ENCODE measurements at places on chromosomes 2 and 18.

- no peak for DNase-seq
These were observed 155.9 kb downstream of the DIS3L2 start for GRCh38 chr2:232117413-232117812.

DNA sequence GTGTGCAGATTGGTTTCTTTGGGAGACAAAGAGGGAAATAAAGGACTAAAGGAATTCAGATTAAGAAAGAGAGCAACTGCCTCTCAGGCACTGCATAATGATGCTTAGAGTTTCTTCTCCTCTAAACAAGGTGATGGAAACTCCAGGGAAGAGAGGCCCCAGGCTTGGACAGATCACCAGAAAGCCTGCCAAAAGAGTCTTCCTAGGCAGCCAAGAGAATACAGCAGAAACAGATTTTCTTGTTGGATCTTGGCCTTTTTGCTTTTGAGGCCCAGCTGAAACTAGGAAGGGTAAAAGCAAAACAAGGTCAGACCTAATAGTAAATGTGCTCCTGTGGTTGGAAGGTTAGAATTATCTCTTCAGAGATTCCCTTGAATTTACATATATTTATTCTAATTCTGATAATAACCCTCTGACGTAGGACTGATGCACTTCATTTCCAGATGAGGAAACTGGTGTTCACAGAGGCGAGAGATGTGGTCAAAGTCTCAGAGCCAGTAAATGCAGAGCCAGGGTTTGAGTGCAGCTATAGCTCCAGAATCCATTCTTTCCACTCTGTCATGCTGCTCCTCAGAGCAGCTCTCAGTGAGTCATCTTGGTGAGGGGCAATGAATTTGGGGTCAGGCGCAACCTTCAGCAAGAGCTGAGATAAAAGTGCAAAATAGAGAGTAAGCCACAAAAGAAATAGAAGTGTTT lies 142.3 kb upstream of the FBXO11 start:
- DNase-seq, result no peak

DNA sequence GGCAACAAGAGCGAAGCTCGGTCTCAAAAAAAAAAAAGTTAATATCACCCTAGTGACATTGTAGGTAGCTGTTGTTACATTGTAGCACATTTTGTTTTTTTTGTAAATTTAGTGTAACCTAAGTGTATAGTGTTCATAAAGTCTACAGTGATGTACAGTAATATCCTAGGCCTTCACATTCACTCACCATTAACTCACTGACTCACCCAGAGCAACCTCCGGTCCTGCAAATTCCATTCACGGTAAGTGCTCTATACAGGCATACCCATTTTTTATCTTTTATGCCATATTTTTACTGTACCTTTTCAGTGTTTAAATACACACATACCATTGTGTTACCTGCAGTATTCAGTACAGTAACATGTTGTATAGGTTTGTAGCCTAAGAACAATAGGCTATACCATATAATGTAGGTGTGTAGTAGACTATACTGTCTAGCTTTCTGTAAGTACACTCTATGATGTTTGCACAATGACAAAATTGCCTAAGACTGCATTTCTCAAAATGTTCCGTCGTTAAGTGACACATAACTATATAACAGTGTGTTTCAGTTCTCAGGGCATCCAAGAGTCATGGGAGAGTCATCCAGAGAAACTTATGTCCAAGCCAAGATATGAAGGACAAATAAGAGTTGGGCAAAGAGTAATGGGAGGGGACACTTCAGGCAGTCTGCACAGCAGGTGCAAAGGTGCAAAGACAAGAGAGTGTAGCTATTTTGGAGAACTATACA lies 68.4 kb downstream of the TANK start:
- DNase-seq, result no peak

DNA sequence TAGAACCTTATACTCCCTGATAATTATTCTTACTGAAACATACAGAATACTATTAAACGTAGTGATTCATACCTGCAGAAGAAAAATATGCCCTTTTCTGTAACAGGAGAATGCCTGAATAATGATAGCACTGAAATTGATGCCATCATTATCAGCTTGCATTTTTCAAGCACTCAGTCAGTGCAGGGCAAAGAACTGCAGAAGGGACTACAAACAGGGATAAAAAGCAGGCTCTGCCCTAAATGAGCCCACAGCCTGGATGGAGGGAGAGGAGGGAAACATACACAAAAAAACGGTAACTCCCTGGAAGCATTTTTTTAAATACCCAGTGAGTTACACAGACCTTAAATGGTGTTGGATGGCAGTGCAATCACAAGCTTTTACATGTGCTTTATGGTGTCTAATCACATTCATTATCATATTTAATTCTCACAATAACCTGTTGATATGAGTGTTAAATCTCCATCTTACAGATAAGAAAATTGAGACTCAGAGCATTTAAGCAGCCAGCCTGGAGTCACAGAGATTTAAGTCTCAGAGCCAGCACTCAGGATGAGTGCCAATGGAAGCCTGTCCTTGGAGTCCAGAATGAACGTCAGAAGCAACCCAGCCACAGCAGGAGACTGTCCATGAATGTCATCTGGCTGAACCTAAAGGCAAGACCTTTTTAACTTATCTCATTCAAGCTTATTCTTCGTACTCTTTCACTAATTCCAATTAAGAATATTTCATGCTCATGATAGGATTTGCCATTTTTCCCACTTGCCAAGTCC lies 139.3 kb upstream of the CTNNA2 start:
- no peak for DNase-seq

- no peak for DNase-seq
These were observed 12.4 kb downstream of the ADRA2B start for GRCh38 chr2:96103761-96104486.

DNA sequence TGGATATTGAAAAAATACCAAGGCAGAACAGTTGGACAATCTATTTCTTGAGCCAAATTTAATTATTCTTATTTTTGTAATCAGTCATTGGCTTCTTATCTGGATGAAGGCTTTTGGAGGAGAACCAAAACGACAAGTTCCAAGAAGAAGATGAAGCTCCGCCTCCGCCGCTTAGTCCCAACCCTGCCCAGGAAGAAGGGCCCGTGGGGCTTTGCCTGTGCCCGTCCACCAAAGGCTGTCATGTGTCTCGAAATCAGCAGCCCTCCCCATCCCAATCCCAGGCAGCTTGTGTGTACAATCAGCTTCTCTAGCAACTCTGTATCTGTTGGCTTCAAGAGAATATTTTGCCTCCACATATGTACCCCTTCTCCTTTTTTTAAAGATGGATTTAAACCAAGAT lies 24.6 kb downstream of the PTRHD1 start:
- no peak for DNase-seq

- no peak for DNase-seq
These were observed 12.4 kb upstream of the ANKRD44 start for GRCh38 chr2:197322724-197323720.

DNA sequence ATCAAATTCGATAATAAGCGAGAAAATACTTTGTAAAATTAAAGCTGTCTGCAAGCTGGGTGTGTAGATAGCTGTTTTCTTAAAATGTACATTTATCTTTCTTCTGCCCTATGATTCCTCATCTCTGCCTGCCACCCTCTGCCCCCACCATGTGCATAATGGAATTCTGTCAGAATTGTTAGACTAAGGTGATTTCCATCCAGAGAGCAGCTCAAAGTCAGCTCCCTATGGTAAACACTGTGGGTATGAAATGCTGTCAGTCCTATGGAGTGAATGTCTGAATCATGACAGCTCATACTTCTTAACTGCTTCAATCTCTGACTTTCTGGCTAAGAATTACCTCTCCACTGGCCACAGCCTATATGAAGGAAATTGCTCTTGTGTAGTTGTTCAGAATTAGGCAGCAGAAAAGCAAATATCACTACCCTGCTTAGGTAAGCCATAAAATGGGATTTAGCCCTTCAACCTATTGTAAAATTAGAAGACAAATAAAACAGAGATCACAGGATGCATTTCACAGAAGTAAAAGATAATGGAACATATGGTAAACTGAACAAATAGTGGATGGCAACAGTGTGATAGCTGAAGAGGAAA lies 137.7 kb downstream of the CD8B2 start:
- no peak for DNase-seq

DNA sequence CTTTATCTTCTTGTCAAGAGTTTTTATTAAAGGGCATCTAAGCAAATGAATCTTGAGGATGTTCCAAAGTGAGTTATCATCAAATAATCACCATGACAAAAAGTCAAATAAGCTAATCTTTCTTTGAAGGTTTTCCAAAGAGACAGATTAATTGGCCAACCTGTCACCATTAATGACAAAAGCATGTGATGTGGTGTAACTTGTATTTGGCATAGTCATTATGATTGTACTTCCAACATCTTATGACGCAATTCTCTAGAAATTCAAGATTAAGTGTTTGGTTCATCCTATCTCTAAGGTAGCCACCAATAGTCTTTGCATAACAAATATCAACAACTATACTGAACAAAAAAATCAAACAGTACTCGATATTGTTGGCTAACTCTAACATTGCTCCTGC lies 28.6 kb downstream of the RBMS1 start:
- DNase-seq, result no peak

DNA sequence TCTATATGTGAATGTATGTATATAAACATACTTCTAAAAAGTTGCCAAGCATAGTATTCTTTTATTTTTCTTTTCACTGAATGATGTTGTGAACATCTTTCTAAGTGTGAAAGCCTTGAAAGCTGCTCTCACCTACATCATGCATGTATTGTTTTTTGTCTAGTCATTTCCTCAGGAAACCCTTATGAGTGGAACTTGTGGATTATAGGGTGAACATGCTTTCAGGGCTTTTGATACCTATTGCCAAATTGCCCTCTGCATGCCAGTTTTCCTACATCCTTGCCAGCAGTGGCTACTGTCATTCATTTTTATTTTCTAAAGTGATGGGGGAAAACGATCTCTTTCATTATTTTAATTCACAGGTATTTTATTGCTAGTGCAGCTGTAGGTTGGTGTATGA lies 78.3 kb downstream of the ADAM23 start:
- no peak for DNase-seq

- no peak for DNase-seq
These were observed 119.5 kb downstream of the LRRTM1 start for GRCh38 chr2:80185091-80185490.

- DNase-seq, result no peak
These were observed 93.1 kb downstream of the LRP1B start for GRCh38 chr2:142037744-142038143.

DNA sequence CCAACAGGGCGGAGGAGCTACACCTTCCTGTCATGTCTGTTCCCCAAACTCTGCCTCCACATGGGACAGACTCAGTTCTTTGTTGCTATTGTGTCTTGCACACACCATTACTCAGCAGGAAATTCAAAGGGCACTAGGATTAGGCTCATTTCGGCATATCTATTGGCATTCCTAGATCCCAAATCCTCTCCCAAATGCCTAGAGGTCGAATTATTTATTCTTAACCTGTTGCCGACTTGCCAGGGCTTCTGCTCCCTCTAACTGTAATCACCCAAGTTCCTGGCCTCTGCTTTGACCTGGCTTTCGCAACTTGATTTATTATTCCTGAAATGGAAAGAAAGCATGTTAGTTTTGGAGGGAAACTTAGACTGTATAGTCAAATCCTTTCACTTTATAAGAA lies 67.8 kb upstream of the ST6GAL2 start:
- DNase-seq, result no peak

DNA sequence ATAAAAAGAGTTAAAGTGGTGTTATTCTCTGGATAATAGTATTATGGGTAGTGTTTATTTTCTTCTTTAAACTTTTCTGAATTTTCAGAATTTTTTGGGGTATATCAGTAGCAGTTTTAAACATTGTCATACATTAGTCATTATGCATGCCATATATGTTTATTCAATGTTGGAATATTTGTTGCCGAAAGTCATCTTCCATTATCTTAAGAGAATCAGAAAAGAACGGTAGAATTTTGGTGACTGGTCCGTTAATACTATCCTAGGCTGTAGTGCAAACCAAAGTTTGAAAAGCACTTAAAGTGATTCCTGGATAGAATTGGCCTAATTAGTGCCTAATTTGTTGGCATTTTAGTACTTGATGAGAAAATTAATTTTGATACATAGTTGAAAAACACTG lies 244.1 kb downstream of the PHLPP1 start:
- no peak for DNase-seq

- no peak for DNase-seq
These were observed 228.8 kb downstream of the KCNH7 start for GRCh38 chr2:162609798-162610197.

GRCh38 chr2:206804326-206804725 lies 38.9 kb downstream of the FASTKD2 start:
- no peak for DNase-seq

GRCh38 chr2:74414881-74415761 lies 6.3 kb downstream of the C2orf81 start:
- DNase-seq, result no peak

GRCh38 chr2:23381084-23381483 lies 3.9 kb upstream of the KLHL29 start:
- DNase-seq, result no peak

- DNase-seq, result no peak
These were observed 418 bp downstream of the WDR75 start for GRCh38 chr2:189441709-189442074.

GRCh38 chr2:3163401-3163800 lies 214.2 kb downstream of the EIPR1 start:
- DNase-seq, result no peak

- no peak for DNase-seq
These were observed 57.4 kb downstream of the CELF4 start for GRCh38 chr18:37508207-37508606.

GRCh38 chr2:136005462-136006196 lies 20.2 kb upstream of the DARS1 start:
- DNase-seq, result no peak

- DNase-seq, result no peak
These were observed 115.1 kb downstream of the ACKR3 start for GRCh38 chr2:236684504-236685256.

GRCh38 chr18:6982398-6982797 lies 135.2 kb downstream of the LAMA1 start:
- no peak for DNase-seq

- DNase-seq, result no peak
These were observed 326.2 kb upstream of the LRATD1 start for GRCh38 chr2:14306268-14306861.

GRCh38 chr2:23019476-23019875 lies 365.5 kb upstream of the KLHL29 start:
- DNase-seq, result no peak

GRCh38 chr2:136141510-136142149 lies 23.7 kb upstream of the CXCR4 start:
- DNase-seq, result no peak

DNA sequence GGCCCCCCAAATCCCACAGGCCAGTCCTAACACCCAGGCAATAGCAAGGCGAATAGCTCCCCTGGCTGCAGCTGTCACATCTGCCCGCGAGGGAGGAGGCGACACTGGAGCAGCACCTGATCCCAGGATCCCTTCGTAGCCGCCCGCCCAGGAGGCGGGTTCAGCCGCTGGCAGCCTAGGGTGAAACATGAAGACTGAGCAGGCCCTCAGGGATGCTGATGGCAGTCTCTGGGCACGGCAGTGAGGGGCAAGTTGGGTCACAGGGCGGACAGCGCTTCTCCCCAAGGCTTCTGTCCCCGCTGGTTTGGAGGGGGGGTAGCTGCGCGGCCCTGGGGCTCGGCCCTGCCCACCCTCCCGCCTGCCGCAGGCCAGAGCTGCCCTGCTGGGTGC lies 1.9 kb downstream of the DNMT3A start:
- no peak for DNase-seq
